ENCODE measurements at places on chromosomes 4 and X.

DNA sequence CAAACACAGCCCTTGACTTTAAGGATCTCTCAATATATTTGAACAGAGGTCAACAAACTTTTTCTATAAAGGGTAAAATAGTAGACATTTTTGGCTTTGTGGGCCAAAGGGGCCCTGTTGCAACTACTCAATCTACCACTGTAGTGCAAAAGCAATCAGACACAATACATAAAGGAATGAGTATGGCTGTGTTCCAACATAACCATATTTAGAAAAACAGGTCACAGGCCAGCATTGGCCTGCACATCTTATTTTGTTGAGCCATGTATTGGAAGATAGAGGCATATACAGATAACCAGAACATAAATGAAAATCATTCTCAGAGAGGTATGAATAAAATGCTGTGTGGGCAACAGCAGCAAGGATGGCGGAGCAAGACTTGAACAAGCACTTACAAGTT, 49.8 kb downstream of the MID1 start:
- no peak for DNase-seq

DNA sequence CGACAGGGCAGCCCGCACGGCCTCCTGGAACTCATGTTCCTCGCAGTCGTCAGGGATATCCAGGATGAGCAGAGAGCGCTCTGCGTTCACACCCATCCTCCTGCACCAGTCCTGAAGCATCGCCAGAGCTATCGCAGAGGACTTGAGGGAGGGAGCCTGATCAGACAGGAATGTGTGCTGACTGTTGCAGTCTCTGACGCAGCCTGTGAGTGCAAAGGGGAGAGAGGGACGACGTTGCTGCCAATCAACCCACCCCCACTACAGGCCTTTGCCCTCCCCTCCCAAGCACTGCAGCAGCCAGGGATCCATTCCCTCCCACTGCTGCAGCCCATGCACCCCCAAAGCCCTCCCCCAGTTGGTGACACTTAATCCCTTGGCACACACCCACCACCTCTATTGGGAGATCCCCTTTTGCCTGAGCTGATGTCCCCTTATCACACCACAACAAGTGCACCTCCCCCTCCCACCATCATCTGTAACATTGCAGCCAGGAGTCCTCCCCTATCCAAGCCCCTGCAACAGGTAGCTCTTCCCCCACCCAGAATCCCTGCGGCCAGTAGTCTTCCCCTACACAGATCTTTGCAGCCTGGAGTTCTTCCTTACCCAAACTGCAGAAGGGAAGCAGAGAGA, 897 bp downstream of the PNMA6F start:
- no peak for DNase-seq

DNA sequence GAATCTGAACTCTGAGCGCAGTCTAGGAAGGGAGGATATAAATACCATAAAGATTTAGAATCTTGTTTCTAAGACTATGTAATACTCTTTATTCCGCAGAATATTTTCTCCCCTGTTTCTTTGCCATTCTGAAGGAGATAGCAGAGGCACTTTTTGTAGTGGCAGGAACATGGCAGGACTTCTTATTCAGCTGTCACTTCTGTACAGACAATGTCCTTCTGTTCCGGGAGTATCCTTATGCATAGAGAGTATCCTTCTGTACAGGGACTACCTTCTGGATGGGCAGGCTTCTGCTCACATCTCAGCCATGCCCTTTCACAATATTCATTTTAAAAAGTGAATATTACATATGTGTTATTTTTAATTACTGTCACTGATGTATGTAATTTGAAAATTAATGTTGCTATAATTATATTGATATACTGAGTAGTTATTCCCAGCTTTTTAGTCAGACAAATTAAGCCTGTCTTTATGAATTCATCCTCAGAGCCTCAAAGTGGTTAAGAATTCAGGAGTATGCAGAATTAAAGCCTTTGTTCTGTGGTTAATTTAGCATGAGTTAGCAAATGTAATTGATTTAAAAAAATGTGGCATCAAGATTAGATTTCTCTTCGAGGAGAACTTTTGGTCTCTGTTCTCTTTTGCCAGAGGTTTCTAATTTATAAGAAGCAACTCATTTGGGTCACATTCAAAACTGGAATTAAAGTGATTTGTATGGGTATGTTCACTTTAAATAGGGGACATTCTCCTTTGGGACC, 174.4 kb downstream of the FHIP1A start:
- DNase-seq: no peak

- DNase-seq: no peak
These were observed 37.6 kb downstream of the ZBTB49 start for GRCh38 chr4:4327652-4328121.

DNA sequence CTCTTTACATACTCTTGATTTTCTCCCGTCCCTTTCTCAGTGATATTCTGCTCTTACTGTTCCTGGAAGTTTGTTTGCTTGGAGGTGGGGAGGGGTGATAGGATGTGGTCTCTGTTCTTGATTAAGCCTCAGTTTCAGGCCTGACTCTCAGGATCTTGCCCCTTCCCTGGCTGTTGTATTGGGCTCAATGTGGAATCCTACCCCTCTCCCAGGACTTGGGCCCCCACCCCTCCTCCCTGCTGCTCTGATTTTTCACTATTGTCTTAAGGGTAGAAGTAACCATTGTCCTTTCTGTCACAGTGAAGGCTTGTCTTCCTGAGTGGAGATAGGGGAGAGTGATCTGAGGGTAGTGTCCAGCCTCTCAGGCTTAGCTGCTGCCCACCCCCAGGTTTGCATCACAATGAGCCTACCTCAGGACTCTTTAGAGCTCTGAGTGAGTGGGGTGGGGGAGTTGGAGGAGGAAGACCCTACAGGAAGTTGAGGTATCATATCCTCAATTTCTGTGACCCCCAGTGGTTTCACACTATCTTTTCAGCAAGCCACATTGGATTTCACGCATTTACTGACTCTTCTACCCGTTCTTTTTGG, 16.5 kb downstream of the CDKL5 start:
- no peak for DNase-seq

DNA sequence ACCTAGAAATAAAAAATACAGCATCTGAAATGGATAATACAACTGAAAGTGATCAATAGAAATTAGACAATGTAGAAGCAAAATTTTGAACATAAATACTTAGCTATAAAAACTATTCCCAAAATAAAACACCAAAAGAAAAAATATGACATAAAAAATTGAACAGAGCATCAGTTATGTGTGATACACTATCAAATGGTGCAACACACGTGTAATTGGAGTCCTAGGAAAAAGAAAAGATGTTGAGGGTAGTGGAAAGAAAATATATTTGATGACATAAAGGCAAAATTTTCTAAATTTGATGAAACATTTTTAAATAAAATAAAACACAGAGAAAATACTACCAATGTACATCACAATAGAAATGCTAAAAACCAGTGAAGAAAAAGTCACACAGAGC, 63.1 kb downstream of the NPY2R start:
- DNase-seq: no peak

- no peak for DNase-seq
These were observed 10.4 kb downstream of the PAQR3 start for GRCh38 chr4:78928835-78929234.

Data from stimulated activated CD4-positive, alpha-beta T cell treated with anti-CD3 and anti-CD28 coated beads, Interleukin-1b, Interleukin-23, amount 100 ng/mL, for 48 hours (primary cell).